ENCODE measurements at places on chromosomes 11 and 22.

- DNase-seq = no peak
Measured at GRCh38 chr22:36177160-36177559, 16.6 kb upstream of the APOL3 start.

GRCh38 chr11:36744375-36745168 lies 146.5 kb upstream of the RAG2 start:
- DNase-seq = peak; percentile 77

DNA sequence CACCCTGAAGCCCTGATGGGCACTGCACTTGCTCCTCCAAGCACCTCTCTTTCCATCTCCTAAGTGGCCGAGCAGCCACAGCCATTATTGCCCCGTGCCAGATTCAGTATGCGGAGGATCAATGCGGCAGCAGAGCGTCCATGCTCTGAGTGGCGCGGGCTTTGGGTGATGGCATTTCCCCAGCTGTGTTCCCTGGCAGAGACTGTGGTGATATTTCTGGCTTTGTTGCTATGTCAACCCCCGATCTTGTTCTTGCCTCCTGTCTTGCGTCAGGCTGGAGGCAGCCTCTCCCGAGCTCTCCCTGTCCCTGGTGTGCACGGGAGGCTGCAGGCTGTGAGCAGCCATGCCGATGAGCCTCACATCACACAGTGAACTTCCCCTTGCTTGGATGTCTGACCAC lies 1018.6 kb downstream of the TBC1D22A start:
- no peak for DNase-seq

DNA sequence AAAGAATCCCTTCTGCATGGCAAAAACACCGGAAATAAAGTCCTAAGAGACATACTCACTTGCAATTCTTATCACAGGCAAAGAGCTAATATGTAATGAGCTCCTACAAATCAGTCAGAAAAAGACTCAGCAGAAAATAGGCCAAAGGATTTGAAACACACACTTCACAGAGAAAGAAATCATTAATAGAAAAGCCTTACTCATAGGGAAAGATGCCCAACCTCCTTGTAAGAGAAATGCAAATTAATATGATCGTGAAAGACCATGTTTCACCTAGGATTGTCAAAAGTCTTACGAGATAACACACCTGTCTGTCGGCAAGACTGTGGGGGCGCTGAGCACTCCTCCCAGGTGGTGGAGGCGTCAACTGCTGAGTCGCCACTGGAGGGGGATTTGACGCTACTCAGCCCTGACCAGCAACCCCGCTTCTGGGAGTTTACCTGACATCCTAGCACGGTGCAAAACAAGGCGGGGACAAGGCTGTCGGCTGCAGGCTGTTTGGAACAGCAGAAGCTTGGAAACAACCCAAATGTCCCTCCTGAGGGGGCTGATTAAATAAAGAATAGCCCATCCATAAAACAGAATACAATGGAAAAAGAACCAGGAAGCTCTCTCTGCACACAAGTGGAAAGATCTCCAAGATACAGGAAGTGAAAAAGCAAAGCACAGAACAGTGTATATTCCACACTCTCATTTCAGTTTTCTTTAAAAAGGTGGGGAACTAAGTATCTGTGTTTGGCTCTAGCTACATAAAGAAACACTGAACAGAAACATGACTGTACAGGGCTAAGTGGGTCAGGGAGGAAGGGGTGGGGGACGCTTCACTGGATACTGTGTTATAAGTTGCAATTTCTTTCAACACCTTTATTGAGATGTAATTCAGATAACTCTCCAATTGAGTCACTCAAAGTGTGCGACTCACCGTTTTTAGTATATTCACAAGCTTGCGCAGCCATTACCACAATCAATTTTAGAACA lies 11.5 kb downstream of the CSNK1E start:
- peak; percentile 32 for DNase-seq

GRCh38 chr11:7089328-7090251 lies 792 bp downstream of the RBMXL2 start:
- DNase-seq = no peak

- no peak for DNase-seq
Measured at GRCh38 chr22:37243402-37244113, 511 bp downstream of the RAC2 start.

- no peak for DNase-seq
Measured at GRCh38 chr11:88363648-88364065, 26.1 kb upstream of the CTSC start.

GRCh38 chr11:4095509-4096230 lies 1.1 kb downstream of the RRM1 start:
- DNase-seq = no peak

GRCh38 chr22:36743591-36744412 lies 32.1 kb downstream of the IFT27 start:
- DNase-seq = no peak

- DNase-seq = no peak
Measured at GRCh38 chr22:24730864-24731263, 43.7 kb downstream of the PIWIL3 start.

DNA sequence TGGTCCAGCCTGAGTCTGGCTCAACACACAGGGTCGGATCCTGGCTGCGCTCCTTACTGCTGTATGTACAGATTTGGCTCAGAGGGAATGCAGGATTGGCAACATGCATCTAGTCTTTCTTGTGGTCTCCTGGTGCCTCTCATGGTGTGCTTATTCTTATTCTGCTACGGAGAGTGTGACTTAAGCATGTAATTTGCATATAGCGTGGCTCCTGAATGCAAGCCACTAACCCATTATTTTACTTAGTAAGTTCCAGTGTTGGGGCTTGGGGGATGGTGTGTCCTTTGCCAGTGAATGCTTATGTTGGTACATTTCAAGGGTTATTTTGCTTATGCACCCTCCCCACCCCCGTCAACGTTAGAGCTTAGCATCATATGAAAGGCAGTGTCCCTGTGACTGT lies 51.2 kb downstream of the PTPRJ start:
- DNase-seq = no peak

DNA sequence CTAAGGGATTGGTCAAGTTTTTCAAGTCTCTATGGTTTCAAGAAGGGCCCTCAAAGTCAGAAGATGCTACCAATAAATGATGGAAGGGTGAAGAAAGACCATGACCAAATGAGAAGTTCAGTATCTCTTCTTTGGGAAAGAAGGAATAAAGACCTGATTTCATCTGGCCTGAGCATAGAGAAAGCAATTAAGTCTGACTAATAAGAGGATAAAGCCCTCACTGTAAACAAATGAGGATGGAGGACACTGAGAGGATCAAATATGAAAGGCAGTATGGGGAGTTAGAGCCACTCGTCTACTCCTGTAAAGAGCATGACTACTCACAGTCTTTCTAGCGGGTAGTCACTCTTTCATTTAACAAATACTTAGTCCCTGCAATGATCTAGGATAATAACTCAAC lies 44.6 kb downstream of the FAM168A start:
- no peak for DNase-seq

DNA sequence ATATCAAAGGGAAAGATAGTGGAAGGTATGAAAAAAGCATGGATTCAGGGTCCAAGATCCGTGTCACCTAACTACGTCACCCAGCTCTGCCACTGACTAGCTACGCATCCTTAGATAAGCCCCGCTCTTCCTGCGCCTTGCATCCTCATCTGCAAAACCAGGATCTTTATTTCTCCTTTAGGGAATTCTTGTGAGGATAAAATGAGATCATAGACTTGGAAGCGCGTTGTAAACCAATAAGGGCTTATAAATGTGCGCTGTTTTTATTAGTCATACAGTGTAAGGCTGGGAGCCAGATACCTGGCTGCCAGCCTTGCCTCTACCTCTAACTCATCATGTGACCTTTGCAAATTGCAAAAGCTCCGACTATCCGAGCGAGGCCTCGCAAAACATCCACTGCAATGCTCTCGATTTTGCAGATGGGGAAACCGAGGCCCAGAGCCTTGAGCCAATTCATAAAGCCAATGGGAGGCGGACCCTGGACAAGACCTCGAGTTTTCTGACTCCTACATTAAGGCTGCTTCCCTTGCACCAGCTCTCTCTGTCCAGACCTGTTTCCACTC lies 753 bp downstream of the PRPF19 start:
- DNase-seq = no peak

GRCh38 chr22:44336962-44337677 lies 24.4 kb upstream of the SHISAL1 start:
- DNase-seq = no peak

- no peak for DNase-seq
Measured at GRCh38 chr11:101862391-101863233, 52.2 kb upstream of the CEP126 start.

- no peak for DNase-seq
Measured at GRCh38 chr11:33931067-33931466, 39.2 kb upstream of the LMO2 start.

- DNase-seq = no peak
Measured at GRCh38 chr11:11414996-11415395, 61.9 kb upstream of the CSNK2A3 start.

- DNase-seq = no peak
Measured at GRCh38 chr11:12989428-12990161, 19.5 kb upstream of the RASSF10 start.

GRCh38 chr11:43576320-43576802 lies 104.2 kb upstream of the HSD17B12 start:
- DNase-seq = no peak

DNA sequence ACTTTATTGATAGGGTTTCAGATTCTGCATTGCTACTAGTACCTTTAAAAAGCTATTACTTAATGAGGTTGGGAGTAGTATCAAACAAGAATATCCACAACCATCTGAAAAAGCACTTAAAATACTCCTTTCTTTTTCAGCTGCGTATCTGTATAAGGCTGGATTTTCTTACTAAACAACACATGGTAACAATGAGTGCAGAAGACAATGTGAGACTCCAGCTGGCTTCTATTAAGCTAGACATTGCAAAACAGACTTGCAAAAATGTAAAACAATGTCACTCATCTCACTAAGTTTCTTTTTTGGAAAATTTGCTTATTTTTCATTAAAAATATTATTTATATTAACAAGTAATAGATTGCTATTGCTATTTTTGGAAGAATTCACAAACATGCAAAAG lies 132.6 kb downstream of the WNT11 start:
- no peak for DNase-seq

GRCh38 chr11:129390303-129390821 lies 14.7 kb downstream of the BARX2 start:
- DNase-seq = no peak

DNA sequence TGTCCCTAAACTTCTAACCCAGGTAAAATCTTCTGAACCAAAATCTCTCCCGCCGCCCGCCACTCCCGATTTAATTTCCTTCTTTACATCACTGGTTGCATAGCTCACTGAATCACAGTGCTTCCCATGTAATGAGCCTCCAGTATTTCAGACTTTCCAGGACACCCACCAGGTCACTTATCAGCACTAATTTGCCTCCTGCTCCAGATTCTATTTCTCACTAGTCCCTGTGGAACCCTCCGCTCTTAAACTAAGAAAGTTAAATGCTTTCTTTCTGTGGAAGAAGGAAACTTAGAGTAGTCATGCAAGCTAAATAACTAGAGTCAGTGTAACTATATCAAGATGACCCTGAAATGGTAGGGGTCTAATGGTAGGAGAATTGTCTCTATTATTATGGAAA lies 106.6 kb upstream of the OPCML start:
- DNase-seq = no peak

GRCh38 chr11:12769834-12770345 lies 95.7 kb downstream of the TEAD1 start:
- DNase-seq = no peak

- no peak for DNase-seq
Measured at GRCh38 chr11:85806876-85807275, 4.1 kb downstream of the SYTL2 start.

GRCh38 chr11:36899800-36900199 lies 301.8 kb upstream of the RAG2 start:
- DNase-seq = no peak

GRCh38 chr11:45185228-45185729 lies 38.8 kb downstream of the PRDM11 start:
- DNase-seq = no peak

DNA sequence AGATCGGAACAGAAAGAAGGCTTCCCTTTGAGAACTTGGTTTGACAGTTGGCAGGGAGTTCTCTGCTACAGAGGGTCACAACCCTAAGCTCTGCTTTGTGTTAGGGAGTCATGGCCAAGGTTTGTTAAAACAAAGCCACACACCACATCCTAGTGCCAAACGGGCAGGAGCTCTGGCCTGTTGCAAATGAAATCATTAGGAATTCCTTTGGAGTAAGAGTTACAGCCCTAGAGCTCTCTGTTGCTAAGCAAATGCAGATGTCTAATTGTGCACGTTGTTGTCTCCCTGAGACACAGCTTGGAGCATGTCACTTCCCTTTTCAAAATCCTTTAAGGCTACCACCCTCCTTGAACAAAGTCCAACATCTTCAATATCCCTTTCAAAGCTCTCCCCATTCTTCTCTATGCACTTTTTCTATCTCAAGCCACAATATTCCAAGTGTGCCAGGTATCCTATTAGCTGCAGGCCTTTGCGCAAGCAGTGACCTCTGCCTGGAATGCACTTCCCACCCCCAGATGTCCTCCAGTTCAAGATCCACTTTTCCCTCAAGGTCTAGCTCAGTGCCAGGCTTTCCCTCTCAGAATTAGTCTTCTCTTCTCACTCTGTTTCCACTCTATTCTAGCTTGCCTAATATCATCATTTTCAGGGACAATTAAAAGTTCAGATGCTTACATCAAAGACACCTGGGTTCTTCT lies 253.7 kb upstream of the POU2AF2 start:
- DNase-seq = no peak

DNA sequence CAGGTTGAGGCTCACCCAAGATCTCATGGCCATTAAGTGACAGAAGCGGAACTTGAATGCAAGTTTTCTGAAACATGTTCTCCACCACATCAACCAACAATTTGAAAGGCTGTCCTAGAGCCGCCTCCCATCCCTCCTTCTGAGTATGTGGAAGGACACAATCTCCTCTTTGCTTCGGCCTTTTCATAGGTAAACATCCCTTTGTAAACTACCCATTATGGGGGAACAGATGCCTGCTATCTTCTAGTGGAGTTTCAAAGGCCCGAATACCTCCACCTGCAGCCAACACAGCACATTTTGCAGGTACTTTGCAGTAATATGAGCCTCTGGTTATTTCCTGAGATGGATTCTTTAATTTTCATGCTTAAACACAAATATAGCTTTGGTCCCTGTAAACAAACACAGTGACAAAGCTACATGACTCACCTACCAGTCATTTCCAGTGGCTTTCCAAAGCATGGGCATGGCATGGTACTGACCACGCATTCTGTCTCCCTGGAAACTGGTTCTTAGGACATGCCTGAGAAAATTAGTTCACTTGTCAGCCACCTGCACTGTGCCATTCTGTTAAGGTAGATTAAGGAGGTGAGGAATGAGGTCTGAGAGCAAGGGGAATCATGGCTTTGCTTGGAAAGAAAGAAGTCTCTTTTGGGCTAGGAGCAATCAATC lies 60.2 kb downstream of the EHF start:
- no peak for DNase-seq
